ENCODE measurements at places on chromosomes 1 and 21. TPM values are rescaled to one million over a fixed set of nuclear protein-coding genes. Genes with fewer than 3 reads are reported as not detected.

GUCA2A gene
- not detected for total RNA-seq

ATP6V1G3 gene
- not detected for total RNA-seq

DNA sequence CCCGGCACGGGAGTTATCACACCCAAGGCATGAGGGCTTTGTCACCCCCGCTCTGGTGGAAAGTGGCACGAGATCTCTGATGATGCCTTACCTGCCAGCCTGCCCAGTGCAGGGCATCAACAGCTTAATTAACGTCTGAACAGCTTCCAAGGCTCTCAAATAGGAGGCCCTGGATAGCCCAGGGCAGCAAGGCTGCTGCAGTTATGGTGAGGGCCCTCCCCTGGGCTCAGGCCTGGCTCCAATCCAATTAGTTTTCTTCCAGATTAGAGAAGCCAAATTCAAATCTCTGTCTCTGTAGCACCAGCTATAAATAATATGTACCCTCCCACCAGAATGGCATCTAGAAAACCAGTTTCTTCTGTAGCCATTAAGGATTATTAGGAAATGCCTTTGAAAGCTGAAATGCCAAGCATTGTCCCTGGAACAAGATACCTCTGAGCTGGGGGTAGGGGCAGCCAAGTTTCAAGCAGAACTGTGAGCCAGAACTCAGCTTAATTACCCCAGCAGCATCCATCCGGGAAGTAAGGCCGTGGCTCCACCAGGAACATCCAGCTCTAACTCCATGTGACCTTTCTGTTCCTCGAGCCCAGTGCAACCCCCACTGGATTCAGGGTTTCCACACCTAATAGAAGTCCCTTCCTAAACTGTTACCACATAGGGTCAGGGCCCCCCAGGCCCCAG lies 12.5 kb downstream of the QSOX1 start:
- no peak for DNase-seq

ZNF593OS gene
- not detected for total RNA-seq

F13B gene
- not detected for total RNA-seq

DNA sequence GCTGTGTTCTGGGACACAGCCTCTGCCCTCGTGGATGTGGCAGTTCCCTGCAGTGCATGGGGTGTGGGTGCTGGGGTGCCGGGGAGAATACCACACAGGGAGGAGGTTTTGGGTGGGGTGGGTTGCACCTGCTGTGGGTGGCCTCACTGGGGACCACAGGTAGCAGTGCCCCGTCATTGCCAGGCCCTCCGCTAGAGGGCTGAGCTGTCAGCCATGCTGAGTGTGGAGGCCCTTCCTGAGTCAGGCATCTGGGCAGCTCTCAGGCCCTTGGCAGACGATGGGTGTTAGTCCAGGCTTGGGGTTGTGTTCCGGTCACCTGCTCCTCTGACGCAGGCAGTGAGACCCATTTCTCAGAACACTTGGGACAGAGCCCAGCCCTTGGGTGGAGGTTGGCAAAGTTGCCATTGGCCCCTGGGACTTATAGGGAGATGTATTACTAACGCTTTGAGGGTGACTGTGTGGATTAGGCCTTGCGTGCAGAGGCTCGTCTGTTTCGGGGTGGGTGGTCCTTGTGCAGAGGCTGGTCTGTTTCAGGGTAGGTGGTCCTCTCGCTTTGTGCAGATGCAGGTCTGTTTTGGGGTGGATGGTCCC lies 23.9 kb downstream of the PCNT start:
- DNase-seq = no peak

TMEM82 gene
- total RNA-seq = not detected

NUCKS1 gene
- total RNA-seq = 92.5 TPM

DCDC2B gene
- total RNA-seq = not detected

TMPRSS15 gene
- total RNA-seq = not detected

DNA sequence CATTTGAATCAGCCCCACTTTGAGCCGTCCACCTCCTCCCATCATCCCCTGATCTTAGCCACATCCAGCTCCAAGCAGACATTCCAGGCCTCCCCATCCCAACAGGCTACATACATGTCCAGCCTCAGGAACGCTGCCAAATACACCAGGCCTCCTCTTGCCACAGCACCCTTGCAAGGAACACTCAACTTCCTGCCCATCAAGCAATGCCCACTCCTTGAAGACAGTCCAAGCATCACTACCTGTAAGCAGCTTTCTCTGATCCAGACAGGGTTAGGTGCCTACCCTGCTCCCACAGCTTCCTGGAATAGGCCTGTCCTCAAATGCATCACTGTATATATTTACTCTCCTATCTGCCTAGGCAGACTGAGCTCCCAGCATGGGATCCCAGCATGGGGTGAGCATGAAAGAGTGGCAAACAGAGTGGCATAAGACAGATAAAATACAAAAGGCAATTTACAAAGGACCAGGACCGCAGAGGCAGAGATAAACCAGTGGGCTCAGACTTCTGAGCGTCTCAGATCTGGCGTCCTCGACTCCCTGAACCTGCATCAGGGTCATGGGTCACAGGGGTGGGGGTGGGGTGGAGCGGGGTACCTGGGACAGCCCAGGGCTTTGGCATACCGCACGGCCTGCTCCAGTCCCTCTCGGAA lies 816 bp downstream of the HYI start:
- no peak for DNase-seq

- no peak for DNase-seq
Measured at GRCh38 chr1:165696625-165697100, 1.7 kb downstream of the ALDH9A1 start.

DNA sequence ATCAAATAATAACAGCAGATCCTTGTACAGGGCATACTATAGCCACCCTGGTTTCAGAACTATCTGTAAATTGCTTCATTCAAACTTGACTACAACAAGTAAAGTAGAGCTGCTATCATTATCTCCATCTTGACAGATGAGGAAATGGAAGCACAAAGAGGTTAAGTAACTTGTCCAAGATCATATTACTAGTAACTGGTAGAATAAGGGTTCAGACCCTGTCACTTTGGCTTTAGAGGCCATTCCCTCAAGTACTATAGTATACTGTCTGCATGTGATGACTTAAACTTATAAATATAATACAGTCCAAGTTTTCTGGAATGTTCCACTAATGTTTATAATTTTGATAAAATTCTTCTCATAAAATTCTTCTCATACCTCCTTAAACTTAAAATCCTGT lies 24.8 kb downstream of the PGM1 start:
- no peak for DNase-seq

CHI3L2 gene
- not detected for total RNA-seq

Measured in epithelial cell of proximal tubule (primary cell).